Transverse colon (tissue), 4 donors: ENCODE measurements at places on chromosomes 6 and 20. TPM values are rescaled to one million over a fixed set of nuclear protein-coding genes. Genes with fewer than 3 reads are reported as not detected.

GRCh38 chr20:16005021-16005914 is 568.0 kb downstream of the KIF16B start:
- H3K36me3 ChIP-seq = no peaks in the 10 kb centered on the region
- H3K4me3 ChIP-seq = no peak overlapping the region
- H3K4me1 ChIP-seq = no peaks in the 10 kb centered on the region
- H3K27me3 ChIP-seq = no peaks in the 10 kb centered on the region
- H3K27ac ChIP-seq = no peak overlapping the region

GRCh38 chr6:112021691-112022310 is 32.1 kb upstream of the CCN6 start:
- H3K4me3 ChIP-seq = no peak overlapping the region
- no peaks in the 10 kb centered on the region for H3K27me3 ChIP-seq
- H3K36me3 ChIP-seq = no peaks in the 10 kb centered on the region
- no peak for DNase-seq
- no peak overlapping the region for H3K27ac ChIP-seq

- H3K27ac ChIP-seq = no peak overlapping the region
- no peak overlapping the region for H3K4me3 ChIP-seq
These were observed 7.2 kb upstream of the CTAGE9 start for GRCh38 chr6:131717836-131718542.

DNA sequence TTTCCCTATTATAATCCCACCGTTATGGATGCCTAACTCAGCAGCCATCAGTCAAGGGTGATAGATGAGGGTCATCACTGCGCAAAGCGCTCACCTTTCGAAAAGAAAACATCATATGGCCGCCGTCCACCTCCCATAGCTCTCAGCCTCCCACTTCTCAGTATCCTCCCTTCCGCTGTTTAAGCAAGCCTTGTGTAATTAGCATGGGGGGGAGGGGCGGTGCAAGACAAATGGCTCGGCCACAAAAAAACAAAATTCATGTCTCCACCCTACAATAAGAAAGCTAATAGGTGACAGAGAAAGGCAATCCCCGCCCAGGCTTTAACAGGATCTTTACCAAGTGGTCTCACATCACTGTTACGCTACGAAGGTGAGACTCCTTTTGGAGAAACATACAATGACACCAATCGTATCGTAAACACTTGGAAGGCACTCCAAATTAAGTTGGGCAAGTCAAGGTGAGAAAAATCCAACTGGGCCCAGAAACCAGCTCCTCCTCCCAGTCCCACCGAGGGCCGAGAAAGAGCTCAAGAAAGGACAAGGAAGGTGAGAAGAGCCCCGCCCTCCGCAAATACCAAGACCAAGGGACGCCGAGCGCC is 645 bp downstream of the DDX39B start:
- peaks cover 19% of the 10 kb centered on the region for H3K4me1 ChIP-seq
- H3K27me3 ChIP-seq = no peaks in the 10 kb centered on the region
- DNase-seq = peak; percentile 55
- H3K36me3 ChIP-seq = peaks cover 33% of the 10 kb centered on the region

DNA sequence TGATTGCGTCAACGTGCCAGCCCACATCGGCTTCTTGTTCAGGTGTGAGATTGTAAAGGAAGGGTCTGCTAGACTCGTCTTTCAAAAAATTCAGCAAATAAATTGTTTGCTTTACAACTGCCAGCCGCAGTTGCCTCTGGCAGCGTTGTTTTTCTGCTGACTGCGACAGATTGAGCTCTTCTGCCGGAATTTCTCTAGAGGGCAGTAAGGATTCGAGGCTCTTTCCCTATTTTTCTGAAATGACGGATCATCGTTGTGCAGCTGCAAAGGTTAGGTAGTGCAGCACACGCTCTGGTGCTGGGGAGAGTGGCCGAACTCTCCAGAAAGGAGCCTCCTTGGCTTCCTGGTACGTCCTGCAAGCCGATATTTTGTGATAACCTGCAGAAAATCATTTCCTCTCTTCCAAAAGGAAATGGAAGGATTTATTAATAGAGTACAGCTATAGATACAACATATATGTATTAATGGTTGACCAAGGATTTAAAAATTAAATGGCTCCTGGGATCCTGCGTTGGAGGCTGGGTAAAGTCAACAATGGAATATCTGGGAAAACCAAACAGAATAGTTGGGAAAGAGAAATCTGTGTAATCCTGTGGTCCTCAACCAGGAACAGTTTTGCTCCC is 121.9 kb upstream of the ZFP64 start:
- no peaks in the 10 kb centered on the region for H3K27me3 ChIP-seq
- no peaks in the 10 kb centered on the region for H3K4me1 ChIP-seq
- H3K27ac ChIP-seq = no peak overlapping the region

DNA sequence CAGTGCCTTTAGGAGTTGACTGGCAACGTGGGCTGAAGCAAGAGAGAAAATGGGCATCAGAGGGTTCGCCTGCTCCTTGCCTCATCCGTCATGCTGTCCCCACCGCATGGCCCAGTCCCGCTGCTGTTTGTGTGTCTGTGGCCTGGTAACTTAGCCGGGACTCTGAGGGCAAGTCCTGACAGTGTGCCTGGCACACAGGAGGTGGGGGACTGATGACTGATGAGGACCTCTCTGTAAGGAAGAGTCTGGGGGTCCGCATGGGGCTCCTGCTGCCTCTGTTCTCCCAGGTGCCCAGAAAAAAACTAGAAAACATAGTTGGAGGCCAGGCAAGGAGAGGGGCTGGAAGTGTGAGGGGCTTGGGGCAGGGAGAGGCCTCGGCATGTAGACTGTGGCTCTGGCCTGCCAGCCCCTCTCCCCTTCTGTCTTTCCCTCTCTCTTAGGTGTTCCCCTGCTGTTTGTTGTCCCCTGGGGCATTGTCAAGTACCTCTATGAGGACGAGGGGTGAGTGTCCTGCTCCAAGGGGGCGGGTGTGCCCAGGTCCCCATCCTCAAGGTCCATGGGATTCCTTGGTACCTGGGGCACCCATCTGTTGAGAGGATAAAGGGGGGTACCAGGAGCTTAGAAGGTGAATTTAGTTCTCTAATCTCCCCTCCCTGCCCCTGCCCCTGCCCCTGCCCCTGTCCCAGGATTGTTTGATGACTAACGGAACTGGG is 29.5 kb downstream of the GLP1R start:
- no peak overlapping the region for H3K27ac ChIP-seq
- no peaks in the 10 kb centered on the region for H3K4me1 ChIP-seq
- H3K4me3 ChIP-seq = no peak overlapping the region
- H3K27me3 ChIP-seq = no peaks in the 10 kb centered on the region
- H3K36me3 ChIP-seq = no peaks in the 10 kb centered on the region

GRCh38 chr20:6533761-6534479 is 233.6 kb upstream of the BMP2 start:
- no peaks in the 10 kb centered on the region for H3K4me1 ChIP-seq
- no peak for DNase-seq
- no peak overlapping the region for H3K4me3 ChIP-seq
- no peaks in the 10 kb centered on the region for H3K36me3 ChIP-seq

- H3K4me1 ChIP-seq = peaks cover 4% of the 10 kb centered on the region
- no peaks in the 10 kb centered on the region for H3K27me3 ChIP-seq
- peak overlapping the region; percentile 9 for H3K4me3 ChIP-seq
- H3K27ac ChIP-seq = no peak overlapping the region
These were observed 105.5 kb upstream of the MYL9 start for GRCh38 chr20:36435592-36436541.

- no peak for DNase-seq
- H3K27ac ChIP-seq = peak overlapping the region; percentile 58
- H3K27me3 ChIP-seq = no peaks in the 10 kb centered on the region
- no peaks in the 10 kb centered on the region for H3K36me3 ChIP-seq
- no peak overlapping the region for H3K4me3 ChIP-seq
These were observed 99.3 kb upstream of the MRPS10 start for GRCh38 chr6:42316981-42317380.

DNA sequence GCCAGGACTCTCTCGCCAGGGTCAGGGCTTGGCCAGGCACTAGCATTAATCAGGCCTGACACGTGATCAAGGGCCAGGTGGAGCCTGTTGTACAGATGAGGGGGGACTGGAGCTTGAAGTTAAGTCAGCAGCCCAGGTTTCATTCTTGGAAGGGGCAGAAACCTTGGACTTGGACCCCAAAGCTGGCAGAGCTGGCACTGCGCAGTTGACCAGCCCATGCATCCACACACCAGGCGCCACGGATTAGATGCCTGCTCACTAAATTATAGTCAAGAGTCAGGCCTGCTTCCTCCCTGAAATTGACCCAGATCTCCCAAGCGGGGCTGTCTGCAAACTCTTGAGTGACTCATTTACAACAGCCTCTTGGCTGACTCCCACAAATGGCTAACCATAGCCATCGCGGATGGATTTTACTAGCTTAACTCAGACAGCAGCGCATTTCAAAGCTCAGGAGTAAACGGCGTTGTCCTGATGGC is 4.1 kb upstream of the TAF4 start:
- H3K27ac ChIP-seq = peak overlapping the region; percentile 58
- no peaks in the 10 kb centered on the region for H3K36me3 ChIP-seq
- H3K4me3 ChIP-seq = no peak overlapping the region
- peak; percentile 73 for DNase-seq
- no peaks in the 10 kb centered on the region for H3K27me3 ChIP-seq

DNA sequence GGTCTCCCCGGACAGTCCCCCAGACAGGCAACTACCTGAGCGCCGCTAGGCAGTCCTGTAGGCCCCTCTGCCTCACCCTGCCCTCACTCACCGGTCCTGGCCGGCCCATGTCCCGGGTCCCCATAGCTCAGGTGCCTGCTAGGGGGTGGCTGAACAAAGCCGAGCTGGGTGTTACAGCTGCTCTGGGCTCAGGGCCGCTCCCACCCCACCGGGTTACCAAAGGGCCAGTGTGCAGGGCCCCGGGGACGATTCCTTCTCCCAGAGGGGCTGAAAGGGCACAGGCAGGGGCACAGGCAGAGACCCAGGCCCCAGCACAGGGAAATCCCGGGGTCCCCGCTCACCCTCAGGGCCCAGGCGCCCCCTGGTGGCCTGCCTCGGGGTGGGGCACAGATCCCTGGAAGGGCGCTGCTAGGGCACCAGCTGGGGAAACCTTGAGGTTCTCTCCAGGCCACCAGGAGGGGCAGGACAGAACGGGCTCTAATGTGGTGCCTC is 118.4 kb downstream of the GRM4 start:
- H3K4me3 ChIP-seq = no peak overlapping the region
- H3K4me1 ChIP-seq = peaks cover 4% of the 10 kb centered on the region
- H3K27me3 ChIP-seq = no peaks in the 10 kb centered on the region
- no peak overlapping the region for H3K27ac ChIP-seq

The NCOA7 gene
- total RNA-seq = 16.7 TPM

The FAM83D gene
- 42.3 TPM for total RNA-seq

The SYNCRIP gene
- total RNA-seq = 34.3 TPM

The SLX4IP gene
- total RNA-seq = 5.4 TPM

The CST5 gene
- total RNA-seq = not detected
